ENCODE measurements at places on chromosomes 1 and 21.

GRCh38 chr21:35281956-35282355 is 232.9 kb upstream of the RUNX1 start:
- DNase-seq = no peak

- no peak for DNase-seq
These were observed 6.1 kb downstream of the NENF start for GRCh38 chr1:212438831-212439237.

GRCh38 chr1:240956020-240956419 is 344.1 kb upstream of the GREM2 start:
- DNase-seq = no peak

DNA sequence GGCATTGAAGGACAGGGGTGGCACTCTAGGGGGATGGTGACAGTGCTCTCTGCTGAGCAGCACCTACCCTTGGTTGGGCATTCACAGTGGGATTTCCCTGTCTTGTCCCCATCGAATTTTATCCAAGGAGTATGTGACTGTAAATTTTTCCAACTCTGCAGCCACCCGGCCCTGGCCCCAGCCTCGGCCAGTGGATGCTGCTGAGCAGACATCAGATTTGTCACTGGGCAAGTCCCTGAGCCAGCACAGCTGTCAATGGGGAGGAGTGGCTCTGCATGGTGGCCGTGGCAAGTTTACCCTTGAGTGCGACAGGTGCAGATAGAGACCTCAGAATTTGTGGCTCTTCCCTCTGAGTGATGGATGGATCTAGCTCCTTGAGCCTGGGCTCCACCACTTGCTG is 240.2 kb upstream of the CSF3R start:
- no peak for DNase-seq

DNA sequence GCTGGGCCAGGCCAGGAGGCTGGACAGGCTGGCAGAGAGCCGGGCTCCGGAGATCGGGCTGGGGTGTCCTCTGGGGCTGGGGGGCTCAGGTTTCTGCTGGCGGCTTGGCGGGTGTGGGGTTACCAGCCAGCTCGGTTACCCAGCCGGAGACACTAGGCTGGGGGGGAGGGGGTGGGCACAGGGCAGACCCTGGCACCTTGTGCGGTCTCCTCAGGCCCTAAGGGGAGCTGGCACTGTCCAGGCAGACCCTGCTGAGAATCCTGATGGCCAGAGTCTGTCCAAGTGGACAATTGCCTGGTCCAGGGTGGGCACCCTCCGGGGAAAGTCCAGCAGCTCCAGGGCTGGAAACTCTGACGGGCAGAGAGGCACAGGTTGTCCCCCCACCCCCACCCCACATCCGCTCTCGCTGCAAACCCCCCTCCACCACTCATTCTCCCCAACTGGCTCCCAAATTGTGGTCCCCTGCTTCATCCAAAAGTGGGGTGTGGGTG is 6.7 kb downstream of the ZBTB7B start:
- DNase-seq = no peak
